ENCODE measurements at places on chromosomes 2 and 18. TPM values are rescaled to one million over a fixed set of nuclear protein-coding genes. Genes with fewer than 3 reads are reported as not detected.
A peak's percentile ranks its signal among the peaks of the same experiment; 100 is the strongest.

Gene UGT1A5
- polyA plus RNA-seq: not detected

Gene TMEM131
- polyA plus RNA-seq: 6.0 TPM

Gene SCN7A
- polyA plus RNA-seq: 1.8 TPM

Gene FBLN7
- not detected for polyA plus RNA-seq

Gene CD302
- 10.3 TPM for polyA plus RNA-seq

Gene KIF1A
- under 0.01 TPM for polyA plus RNA-seq

Gene EDAR
- polyA plus RNA-seq: 0.87 TPM

- no peak for DNase-seq
- H3K27ac ChIP-seq: no peak overlapping the region
- no peaks in the 10 kb centered on the region for H3K27me3 ChIP-seq
- H3K4me3 ChIP-seq: no peak overlapping the region
- no peaks in the 10 kb centered on the region for H3K36me3 ChIP-seq
- no peaks in the 10 kb centered on the region for H3K4me1 ChIP-seq
Observed at GRCh38 chr2:59690849-59691248, 862.6 kb downstream of the BCL11A start.

DNA sequence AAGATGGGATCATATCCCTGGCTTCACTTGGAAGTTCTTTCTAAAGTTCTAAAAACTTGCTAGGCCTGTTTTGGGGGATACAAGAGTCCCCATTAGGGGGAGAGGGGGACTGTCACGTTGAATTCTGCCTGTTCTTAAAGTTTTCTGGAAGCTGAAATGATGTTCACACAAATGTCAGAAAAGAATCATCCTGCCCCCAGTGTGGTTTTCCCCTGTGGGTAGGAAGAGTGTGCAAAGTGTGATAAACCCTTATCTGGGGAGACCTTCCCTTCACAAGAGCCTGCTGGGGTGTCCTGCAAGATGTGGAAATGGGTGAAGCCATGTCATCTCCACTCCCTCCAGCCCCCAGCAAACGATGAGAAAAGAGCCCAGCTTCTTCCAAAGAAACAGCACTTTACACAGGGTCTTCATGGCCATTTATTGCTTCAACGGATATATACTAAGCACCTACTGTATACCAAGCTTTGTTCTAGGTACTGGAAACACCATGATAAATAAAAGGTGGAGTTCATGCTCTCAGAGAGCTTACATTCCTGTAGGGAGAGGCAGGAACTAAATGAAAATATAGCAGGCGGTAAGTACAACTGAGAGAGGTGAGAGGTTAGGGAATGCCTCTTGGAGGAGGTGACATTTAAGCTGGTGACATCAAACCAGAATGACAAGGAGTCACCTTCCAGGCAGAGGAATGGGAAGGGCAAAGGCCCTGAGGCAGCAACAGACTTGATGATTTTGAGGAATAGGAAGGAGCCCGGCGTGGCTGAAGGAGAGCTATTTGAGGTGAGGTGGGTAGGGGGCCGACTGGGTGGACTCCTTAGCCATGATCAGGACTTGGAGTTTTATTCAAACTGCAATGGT, 1.6 kb downstream of the MFSD2B start:
- H3K27me3 ChIP-seq: peaks cover 14% of the 10 kb centered on the region
- H3K4me1 ChIP-seq: peaks cover 13% of the 10 kb centered on the region
- H3K27ac ChIP-seq: no peak overlapping the region
- H3K36me3 ChIP-seq: no peaks in the 10 kb centered on the region

GRCh38 chr2:165573534-165574461, 104.3 kb downstream of the CSRNP3 start:
- peak overlapping the region; percentile 33 for H3K4me3 ChIP-seq
- peaks cover 4% of the 10 kb centered on the region for H3K4me1 ChIP-seq
- no peaks in the 10 kb centered on the region for H3K36me3 ChIP-seq
- DNase-seq: no peak
- no peak overlapping the region for H3K27ac ChIP-seq

DNA sequence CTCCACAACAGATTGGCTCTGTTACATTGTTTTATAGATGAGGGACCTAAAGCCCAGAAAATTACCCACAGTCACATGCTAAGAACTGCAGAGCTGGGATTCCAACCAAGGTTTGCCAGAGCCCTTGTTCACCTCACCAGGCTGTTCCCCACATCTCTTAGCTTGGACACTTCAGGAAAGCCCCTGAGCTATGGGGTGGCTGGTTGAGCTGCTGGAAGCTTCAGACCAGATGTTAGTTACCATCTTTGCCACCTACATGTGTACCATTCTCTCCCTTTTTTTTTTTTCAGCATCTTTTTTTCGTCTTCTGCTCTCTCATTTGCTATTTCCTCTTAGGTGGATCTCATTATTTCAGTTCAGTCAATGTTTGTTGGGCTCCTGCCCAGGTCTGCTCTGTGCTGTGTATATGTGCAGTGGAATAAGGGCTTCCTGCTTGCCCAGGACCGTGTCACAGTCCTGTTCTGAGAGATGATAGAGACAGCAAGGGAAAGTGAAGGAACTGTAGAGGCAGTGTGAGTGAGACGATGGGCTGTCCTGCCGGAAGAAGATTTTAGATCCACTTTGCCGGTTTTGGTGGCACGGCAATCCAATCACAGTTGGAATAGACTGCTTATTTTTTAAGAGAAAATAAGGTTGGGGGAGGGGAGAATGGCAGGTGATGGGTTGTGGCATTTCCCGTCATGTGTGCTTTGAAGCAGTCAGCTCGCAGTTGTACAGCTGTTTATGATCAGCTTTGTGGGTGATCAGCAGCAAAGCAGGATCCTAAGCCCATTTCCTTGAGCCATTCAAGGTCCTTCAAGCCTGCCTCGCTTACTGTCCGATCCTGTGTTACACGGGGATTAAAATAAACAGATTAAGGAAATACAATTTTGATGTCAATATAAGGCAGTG, 152.6 kb downstream of the RTN4 start:
- DNase-seq: no peak
- no peaks in the 10 kb centered on the region for H3K4me1 ChIP-seq
- no peak overlapping the region for H3K27ac ChIP-seq
- no peaks in the 10 kb centered on the region for H3K36me3 ChIP-seq

DNA sequence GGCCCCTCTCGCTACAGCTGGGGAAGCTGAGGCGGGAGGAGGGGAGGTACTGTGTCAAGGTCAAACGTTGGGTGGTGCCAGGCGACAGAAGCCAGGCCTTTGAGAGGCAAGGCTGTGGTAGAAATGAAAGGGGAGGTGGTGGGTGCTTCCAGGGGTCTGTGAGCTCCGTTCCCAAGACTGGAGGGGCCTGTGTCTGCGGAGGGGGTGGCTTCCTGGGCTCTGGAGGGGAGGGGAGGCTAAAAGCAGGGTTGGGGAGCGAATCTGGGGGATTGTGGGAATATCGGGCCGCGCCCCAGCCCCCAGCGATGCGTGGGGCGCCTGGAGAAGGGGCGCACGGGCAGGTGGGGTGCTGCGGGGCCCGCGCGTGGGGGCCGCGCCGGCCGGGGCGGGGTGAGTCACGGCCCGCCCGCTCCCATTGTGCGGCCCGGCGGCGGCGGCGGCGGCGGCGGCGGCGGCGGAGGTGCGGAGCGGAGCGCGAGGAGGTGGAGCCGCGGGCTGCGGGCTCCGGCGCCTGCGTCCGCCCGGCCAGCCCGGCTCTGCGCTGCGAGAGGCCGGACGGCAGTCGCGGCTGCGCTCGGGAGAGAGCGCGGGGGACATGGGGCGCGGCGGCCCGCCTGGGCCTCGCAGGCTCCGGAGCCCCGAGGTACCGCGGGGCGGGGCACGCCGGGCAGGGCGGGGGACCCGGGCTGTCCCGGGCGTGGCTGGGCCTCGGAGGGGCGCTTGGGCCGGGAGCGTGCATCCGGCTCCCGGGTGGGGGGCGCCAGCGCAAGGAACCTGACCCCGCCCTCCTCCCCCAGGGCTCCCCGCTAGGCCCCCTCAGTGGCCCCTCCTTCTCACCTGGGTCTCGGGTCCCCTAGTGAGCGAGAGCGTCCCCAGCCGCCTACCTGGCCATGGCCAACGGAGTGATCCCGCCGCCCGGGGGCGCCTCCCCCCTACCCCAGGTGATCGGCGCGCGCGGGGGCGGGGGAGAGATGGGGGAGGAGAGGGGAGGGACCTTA, at the start of gene SLC4A3:
SLC4A3 (plus strand) TSS at position 528 of the 998 bp plus-strand sequence; CDS start at position 891, 363 bp downstream.
- peaks cover 10% of the 10 kb centered on the region for H3K4me1 ChIP-seq
- H3K27me3 ChIP-seq: no peaks in the 10 kb centered on the region
- DNase-seq: no peak
- H3K27ac ChIP-seq: no peak within 1 kb of the TSS

DNA sequence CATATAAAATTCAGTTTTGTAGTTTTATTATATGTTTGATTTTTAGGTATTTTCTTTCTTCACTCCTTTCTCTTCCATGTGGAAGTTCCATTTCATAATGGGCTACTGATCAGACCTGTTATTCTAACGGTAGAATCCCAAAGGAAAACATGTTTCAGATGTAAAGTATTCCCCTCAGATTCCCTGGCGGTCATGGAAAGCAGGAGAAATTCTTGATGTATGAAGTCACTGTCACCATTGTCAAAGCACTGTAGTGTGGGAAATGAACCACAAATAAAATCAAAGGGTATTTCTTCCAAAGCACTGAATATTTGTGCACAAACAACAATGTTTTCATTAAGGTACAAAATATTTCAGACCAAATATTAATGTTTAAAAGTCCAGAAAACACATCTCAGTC, 237.3 kb upstream of the KLHL14 start:
- H3K4me1 ChIP-seq: no peaks in the 10 kb centered on the region
- no peak overlapping the region for H3K27ac ChIP-seq
- no peaks in the 10 kb centered on the region for H3K27me3 ChIP-seq
- no peaks in the 10 kb centered on the region for H3K36me3 ChIP-seq

- H3K4me3 ChIP-seq: peak overlapping the region; percentile 24
- H3K36me3 ChIP-seq: peaks cover 17% of the 10 kb centered on the region
- peaks cover 55% of the 10 kb centered on the region for H3K27me3 ChIP-seq
- DNase-seq: peak; percentile 81
- no peak overlapping the region for H3K27ac ChIP-seq
Observed at GRCh38 chr2:219509780-219510511, 4.3 kb upstream of the ASIC4 start.

- no peaks in the 10 kb centered on the region for H3K36me3 ChIP-seq
- no peak overlapping the region for H3K4me3 ChIP-seq
- H3K27ac ChIP-seq: peak overlapping the region; percentile 77
- no peaks in the 10 kb centered on the region for H3K27me3 ChIP-seq
Observed at GRCh38 chr2:235666213-235666781, 172.5 kb downstream of the AGAP1 start.

DNA sequence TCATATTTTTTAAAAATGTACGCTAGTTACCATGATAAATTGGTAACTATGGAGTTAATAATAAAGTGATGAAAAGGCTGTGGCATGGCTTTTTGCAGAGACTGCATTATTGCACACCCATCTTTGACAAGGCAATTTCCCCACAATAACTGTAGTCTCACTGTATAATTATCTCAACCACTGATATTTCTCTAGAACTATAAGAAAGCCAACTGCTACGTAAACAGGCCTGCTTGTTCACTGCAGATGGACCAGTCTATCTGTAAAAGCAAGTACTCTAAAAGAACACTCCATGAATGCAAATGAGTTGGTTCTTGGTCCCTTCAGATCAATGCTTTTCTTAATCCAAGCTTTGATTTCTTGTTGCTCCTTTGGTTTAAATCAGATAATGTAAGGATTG, 218.7 kb downstream of the RBM43 start:
- no peak overlapping the region for H3K4me3 ChIP-seq
- H3K27ac ChIP-seq: no peak overlapping the region
- H3K27me3 ChIP-seq: no peaks in the 10 kb centered on the region
- no peaks in the 10 kb centered on the region for H3K36me3 ChIP-seq

DNA sequence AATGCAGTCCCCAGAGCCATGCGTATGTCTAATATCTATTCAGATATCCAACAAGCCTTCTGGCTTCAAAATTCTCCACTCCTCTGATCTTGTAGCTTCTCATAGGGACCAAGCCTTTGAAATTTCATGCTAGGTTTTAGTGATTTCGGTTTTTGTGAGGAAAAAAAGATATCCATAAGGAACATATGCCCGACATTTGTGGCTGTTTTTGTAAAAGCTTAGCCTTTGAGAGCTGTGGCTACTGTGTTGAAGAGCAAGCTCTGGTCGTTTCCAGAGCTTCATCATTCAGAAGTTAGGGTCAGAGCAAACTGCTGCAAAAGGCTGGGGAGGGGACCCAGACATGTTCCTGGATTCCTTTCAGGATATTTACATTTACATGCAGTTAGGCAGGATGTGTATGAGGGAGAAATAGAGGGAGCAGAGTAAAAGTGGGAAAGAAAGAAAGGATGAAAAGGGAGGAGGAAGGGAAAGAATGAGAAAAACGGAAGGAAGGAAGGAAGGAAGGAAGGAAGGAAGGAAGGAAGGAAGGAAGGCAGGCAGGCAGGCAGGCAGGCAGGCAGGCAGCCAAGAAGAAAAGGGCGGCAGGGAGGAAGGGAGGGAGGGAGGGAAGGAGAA, 70.2 kb downstream of the NCKAP5 start:
- DNase-seq: no peak
- H3K36me3 ChIP-seq: no peaks in the 10 kb centered on the region
- H3K27ac ChIP-seq: no peak overlapping the region

GRCh38 chr2:155574941-155575340, 757.6 kb downstream of the NR4A2 start:
- H3K4me3 ChIP-seq: no peak overlapping the region
- H3K36me3 ChIP-seq: no peaks in the 10 kb centered on the region
- H3K27ac ChIP-seq: no peak overlapping the region
- no peaks in the 10 kb centered on the region for H3K4me1 ChIP-seq
- DNase-seq: no peak

DNA sequence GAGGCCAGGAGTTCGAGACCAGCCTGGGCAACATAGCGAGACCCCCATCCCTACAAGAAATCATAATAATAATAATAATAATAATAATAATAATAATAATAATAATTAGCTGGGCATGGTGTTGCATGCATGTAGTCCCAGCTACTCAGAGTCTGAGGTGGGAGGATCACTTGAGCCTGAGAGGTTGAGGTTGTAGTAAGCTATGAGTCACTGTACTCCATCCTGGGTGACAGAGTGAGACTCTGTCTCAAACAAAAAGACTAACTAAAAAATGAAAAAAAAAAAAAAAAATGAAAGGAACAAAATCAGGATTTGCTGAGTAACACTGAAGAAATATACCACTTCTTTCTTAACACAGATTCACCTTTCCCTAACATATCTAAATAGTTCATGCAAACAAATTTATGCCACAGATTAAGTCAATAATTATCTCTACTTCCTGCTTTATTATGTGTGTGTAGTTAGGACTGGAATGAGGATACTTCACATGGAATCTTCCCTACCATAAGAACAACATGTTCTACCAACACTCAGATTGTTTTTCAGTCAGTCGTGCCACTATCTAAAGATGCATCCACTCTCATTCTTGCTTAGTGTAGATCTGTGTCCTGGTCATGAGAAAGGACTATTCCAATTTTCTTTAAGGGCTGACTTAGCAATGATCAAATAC, 928.7 kb downstream of the SLC4A3 start:
- no peak for DNase-seq
- no peak overlapping the region for H3K27ac ChIP-seq
- H3K36me3 ChIP-seq: no peaks in the 10 kb centered on the region
- H3K4me1 ChIP-seq: no peaks in the 10 kb centered on the region
- H3K4me3 ChIP-seq: no peak overlapping the region

- no peak for DNase-seq
- no peaks in the 10 kb centered on the region for H3K4me1 ChIP-seq
- H3K27ac ChIP-seq: no peak overlapping the region
- H3K4me3 ChIP-seq: no peak overlapping the region
Observed at GRCh38 chr2:137975280-137976271, 11.3 kb downstream of the HNMT start.

GRCh38 chr2:170475878-170476277, 239.3 kb upstream of the SP5 start:
- H3K36me3 ChIP-seq: no peaks in the 10 kb centered on the region
- no peak overlapping the region for H3K27ac ChIP-seq
- no peak overlapping the region for H3K4me3 ChIP-seq
- H3K4me1 ChIP-seq: no peaks in the 10 kb centered on the region
- no peaks in the 10 kb centered on the region for H3K27me3 ChIP-seq

Measured in sigmoid colon (tissue), 7 donors.